CD4-positive, alpha-beta memory T cell (primary cell): ENCODE measurements at places on chromosomes 2 and 18. TPM values are rescaled to one million over a fixed set of nuclear protein-coding genes. Genes with fewer than 3 reads are reported as not detected.

Gene FABP1
- not detected for polyA plus RNA-seq

Gene PROKR1
- 0.07 TPM for polyA plus RNA-seq

Gene CRYGC
- not detected for polyA plus RNA-seq

Gene MREG
- polyA plus RNA-seq = 0.11 TPM

Gene MERTK
- polyA plus RNA-seq = 0.25 TPM

Gene PUM2
- polyA plus RNA-seq = 20.5 TPM

Gene ANKRD29
- polyA plus RNA-seq = 1.3 TPM

Gene GPR35
- polyA plus RNA-seq = 0.71 TPM

Gene CD8B2
- polyA plus RNA-seq = not detected

Gene CNTNAP5
- polyA plus RNA-seq = not detected

Gene ZNF385B
- polyA plus RNA-seq = not detected

Gene LYG1
- polyA plus RNA-seq = not detected

Gene TMEM163
- not detected for polyA plus RNA-seq

Gene C1QL2
- polyA plus RNA-seq = not detected

Gene HOXD8
- not detected for polyA plus RNA-seq

Gene R3HDM1
- polyA plus RNA-seq = 24.0 TPM

Gene EPB41L3
- not detected for polyA plus RNA-seq

Gene IL1RL2
- polyA plus RNA-seq = not detected

Gene FOXI3
- not detected for polyA plus RNA-seq

Gene NETO1
- not detected for polyA plus RNA-seq

Gene CPLX4
- polyA plus RNA-seq = not detected

Gene FMNL2
- not detected for polyA plus RNA-seq

Gene MOGAT1
- polyA plus RNA-seq = not detected

Gene EHD3
- polyA plus RNA-seq = 2.3 TPM

Gene CXCR4
- 368 TPM for polyA plus RNA-seq

Gene SCYGR4
- polyA plus RNA-seq = not detected

Gene LYG2
- polyA plus RNA-seq = not detected

Gene HOXD13
- not detected for polyA plus RNA-seq

Gene RFTN2
- polyA plus RNA-seq = 0.37 TPM

Gene NAT8
- polyA plus RNA-seq = not detected

Gene SIX3
- polyA plus RNA-seq = not detected

Gene CIB4
- not detected for polyA plus RNA-seq

Gene REL
- polyA plus RNA-seq = 12.3 TPM

Gene TCF23
- polyA plus RNA-seq = not detected
